NCI-H1092 treated with DMSO at 0.1 percent for 48 hours (cell line): ENCODE measurements at places on chromosomes 3 and 15.
A peak's percentile ranks its signal among the peaks of the same experiment; 100 is the strongest.

GRCh38 chr15:85167568-85167967, 185.9 kb downstream of the PDE8A start:
- DNase-seq: no peak

GRCh38 chr3:81558106-81558505, 203.3 kb downstream of the GBE1 start:
- DNase-seq: no peak

DNA sequence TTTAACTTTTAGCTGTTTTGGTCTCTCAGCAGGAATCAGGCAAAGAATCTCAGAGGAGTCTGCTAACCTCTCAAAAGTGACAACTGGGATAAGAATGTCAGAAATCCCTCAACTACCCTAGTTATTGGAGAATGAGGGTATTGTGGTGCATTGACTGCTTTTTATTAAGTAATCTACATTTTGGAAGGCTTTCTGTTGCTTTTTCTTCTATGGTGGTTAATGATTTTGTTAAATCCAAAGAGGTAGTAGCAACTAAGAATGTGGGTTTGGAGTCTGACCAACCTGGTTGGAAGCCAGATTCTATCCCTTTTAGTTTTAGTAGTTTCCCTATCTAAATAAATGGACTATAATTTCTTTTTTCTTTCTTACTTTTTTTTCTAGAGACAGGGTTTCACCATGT, 94.7 kb upstream of the RNF7 start:
- no peak for DNase-seq

- no peak for DNase-seq
Measured at GRCh38 chr3:126947429-126947828, 35.5 kb upstream of the PLXNA1 start.

- no peak for DNase-seq
Measured at GRCh38 chr15:64443016-64443415, 17.4 kb upstream of the ZNF609 start.

DNA sequence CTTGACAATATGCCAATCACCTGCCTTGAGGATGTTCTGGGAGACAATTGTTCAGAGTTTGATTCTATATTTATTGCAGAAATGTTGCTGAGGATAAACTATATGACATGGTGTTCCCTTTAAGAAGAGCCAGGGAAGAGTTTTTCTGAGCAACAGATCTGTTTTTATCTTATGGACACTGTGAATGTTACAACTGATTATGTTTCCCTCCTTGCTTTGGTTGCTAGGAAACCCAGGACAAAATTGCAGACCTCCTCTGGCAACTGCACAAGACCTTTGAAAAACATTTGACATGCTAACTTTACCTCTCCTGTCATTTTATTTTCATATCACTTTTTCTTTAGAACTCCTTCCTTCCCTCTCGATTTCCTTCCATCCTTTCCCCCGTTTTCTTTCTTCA, 8.2 kb upstream of the TM6SF1 start:
- no peak for DNase-seq

- DNase-seq: no peak
Measured at GRCh38 chr15:59223736-59224135, 17.1 kb downstream of the LDHAL6B start.

DNA sequence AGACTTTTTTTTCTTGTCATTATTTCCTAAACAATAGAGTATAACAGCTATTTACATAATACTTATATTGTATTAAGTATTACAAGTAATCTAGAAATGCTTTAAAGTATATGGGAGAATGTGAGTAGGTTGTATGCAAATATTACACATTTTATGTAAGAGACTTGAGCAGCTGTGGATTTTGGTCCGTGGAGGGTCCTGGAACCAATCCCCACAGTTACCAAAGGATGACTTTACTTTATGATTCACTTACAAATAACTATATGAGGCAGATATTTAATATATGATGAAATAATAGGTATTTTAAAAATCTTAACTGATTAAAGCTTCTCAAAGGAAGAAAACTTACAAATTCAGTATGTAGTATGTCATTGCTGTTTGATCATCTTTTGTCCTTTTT, 56.3 kb downstream of the PPP2R3A start:
- DNase-seq: no peak

DNA sequence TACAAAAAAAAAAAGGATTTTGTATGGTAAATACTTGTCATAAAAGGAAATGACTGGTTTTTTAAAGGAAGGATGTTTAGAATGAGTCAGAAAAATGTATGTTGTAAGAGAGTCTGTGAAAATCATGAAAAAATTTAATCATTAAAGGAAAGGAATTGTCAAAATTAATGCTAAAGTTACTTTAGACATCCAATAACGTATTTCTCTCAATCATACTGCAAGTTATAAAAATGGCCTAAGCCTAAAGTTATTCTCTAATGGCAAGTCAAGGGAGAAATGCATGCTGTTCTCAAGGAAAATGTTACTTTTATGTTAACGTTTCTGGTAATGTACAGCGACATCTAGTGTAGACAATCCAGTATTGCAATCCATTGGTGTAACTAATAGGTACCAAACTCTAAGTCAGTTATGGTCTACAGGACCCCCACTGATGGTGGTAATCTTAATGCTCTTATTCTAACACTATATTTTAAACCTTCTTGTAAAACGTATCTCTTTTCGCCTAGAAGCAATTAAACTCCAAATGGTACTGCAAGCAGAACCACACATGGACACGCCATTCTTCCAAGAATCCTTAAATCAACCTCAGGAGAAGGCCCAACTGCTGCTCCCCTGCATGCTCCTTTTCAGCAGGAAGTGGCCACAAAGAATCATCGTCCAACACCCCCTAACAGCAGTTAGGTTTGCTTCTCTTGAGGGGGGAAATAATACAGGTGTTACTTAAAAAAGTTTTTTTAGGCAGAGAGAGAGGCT, 35.2 kb downstream of the NCEH1 start:
- peak; percentile 33 for DNase-seq

GRCh38 chr15:76253691-76254473, 57.4 kb downstream of the ETFA start:
- DNase-seq: no peak

GRCh38 chr15:33098094-33099058, 96.1 kb downstream of the FMN1 start:
- no peak for DNase-seq

DNA sequence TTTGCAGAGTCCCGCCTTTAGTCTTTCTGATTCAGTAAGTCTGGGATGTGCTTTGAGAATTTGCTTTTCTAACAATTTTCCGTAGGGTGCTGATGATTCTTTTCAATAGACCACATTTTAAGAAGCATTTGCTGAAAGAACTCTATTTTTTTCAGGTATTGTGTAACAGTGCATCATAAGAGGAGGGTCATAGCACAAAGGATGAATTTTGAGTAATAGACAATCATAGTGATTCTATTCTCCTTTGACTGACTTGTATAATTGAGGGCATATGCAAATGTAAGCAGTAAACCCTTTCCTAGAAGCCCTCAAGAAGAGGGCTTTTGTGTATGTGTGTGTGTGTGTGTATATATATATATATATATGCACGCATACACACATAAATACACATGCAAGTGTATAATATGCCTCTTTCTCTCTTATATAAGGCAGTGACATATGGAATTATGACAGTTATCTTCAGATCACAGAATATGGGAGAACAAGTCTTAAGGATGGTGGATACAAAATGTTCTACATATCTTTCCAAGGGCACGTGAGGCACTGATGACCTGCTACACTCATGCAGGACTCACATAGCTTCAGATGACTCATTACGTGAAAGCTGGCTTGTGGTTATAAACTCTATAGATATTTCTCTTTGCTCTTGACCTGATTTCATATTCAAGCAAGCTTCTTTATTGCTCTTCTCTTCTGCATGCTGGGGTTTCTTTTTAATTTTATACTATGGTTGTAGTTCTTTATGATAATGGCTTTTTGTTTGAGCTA, 6.5 kb upstream of the PLSCR1 start:
- no peak for DNase-seq

GRCh38 chr15:47388299-47388698, 329.0 kb upstream of the SEMA6D start:
- no peak for DNase-seq

- no peak for DNase-seq
Measured at GRCh38 chr3:175777965-175778364, 918.8 kb downstream of the NAALADL2 start.

- DNase-seq: peak; percentile 88
Measured at GRCh38 chr3:157493627-157494550, 9.3 kb downstream of the VEPH1 start.

- peak; percentile 79 for DNase-seq
Measured at GRCh38 chr3:109963831-109964230, 626.5 kb upstream of the DPPA4 start.

DNA sequence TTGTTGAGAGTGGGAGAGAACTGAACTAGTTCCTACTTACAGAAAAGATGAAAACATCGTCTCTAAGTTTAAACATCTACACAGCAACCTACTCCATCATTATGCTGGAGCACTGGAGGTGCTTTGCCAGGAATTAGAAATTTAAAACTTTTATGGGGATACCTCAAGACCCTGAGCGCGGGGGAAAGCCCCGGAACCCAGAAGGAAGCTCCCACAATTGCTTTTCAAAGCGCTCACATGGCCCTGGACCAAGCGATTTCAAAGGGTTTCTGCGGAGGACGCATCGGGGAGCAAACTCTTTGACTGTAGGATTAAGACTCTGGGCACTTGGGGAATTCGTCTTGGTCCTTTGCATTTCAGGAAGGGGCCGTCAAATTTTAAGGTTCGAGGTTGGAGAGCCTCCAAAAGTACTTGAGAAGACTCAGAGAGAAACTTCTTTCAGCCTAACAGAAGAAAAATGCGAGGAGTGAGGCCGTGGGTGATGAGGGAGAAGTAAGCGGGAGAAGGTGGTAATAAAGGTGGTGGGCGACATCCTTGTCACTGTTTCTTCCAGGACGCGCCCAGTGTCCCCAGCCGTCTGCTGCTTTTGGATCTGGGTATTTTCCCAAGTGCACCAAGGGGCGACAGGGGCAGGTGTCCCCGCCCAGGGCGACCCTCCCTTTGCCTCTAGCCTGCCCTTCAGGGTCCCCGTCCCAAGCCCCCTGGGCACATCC, 591 bp downstream of the PROK2 start:
- DNase-seq: no peak

GRCh38 chr3:89364314-89364713, 256.9 kb downstream of the EPHA3 start:
- no peak for DNase-seq

- no peak for DNase-seq
Measured at GRCh38 chr15:48109856-48110531, 10.8 kb upstream of the SLC24A5 start.

DNA sequence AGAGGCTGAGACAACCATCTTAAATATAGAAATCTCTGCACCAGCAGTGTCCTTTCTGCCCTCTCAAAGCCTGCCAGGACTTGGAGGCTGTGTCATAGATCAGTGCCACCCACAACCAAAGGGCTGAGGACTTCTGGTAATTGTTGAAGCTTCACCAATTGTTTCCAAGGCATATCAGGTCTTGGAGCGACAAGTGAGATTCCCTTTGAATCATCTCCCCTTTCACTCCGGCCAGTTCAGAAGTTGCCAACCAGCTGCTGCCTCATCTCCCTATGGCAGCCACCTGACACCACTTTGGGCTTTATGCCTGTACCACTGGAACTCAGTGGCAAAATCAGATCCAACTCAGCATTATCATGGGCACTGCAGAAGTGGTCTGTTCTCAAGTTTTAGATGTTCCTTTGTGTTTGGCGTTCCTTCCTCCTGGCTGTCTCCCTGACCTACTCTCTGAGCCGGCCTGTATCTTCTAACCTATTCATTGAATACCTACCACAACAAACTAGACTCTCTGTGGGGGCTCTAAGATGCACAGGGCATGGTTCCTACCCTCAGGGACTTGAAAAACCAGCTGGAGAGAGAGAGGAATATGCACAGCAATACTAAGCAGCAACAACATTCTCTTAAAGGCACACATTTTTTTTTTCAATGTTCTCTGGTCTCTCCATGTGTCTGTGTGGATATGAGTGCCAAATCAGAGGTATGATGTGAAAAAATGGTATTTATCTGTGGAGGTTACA, 90.8 kb upstream of the PFN2 start:
- DNase-seq: no peak

DNA sequence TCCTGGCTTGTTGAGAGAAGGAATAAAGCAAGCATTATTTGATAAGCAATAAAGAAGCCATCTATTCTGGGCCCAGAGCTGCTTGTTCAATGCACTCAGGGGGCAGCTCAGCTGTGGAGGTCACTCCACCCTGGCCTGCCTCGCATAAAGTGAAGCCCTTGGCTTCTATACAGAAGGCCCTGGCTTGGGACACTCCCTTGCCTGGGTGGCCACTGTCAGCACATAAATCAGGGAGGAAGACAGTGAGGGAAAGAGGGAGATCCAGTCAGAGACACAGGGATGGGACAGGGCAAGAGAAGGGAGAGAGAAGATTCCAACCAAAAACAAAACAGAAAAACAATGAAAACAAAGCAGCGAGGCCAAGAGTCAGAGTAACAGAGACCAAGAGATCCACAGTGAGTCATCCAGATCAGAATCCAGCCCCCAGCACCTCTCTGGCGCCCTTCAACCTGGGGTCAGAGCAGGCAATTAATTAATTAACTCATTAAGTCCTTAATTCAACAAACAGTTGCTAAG, 11.8 kb downstream of the INSYN1 start:
- no peak for DNase-seq

GRCh38 chr3:196754091-196754981, 14.7 kb downstream of the PAK2 start:
- DNase-seq: no peak

- peak; percentile 14 for DNase-seq
Measured at GRCh38 chr3:120177707-120178306, 83.6 kb upstream of the GSK3B start.

DNA sequence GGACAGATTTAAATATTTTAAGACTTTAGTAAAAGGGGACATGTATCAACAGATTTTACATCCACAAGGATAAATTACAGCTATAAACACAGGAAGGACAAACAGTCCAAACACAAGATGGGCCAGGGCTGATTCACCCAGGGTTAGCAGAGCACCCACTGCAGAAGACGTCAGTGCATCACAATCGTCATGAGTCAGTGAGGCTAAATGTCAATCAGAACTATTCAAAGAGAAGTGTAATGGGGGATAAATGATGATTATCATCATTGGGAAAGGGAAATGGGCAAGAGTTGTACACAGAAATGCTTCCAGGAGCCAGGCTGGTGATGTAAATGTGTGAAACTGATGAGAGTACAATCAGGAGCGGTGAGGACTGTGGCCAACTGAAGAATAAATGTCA, 226.8 kb downstream of the PLCL2 start:
- no peak for DNase-seq

- DNase-seq: no peak
Measured at GRCh38 chr3:135989242-135989641, 23.7 kb downstream of the PPP2R3A start.

DNA sequence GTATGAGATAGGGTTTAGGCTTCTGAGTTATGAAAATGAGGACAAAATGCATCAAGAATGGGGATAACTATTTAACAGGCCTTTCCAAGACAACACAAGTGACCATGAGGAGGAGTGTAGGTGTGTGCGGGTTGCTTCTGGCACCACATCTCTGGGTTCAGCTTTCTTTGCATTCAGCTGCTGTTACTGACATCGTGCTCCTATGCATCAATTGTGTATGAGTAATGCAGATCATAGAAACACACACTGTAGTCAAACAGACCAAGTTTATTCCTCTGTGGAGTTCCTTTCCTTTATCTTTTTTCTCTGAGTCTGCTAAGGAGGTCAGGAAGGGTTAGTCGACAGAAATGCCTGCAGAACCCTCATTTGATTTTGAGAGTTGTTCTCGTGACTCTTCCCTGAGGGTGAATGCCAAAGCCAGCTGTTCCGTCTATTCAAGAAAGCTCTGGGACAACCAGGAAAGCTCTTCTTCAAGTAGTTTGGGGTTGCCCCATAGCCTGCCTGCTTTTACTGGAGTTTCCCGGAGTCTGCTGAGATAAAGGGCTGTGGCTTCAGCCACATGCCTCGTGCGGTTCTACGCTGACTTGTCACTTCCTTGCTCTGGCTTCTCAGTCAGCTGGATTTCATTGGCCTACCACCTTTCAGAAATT, 136.7 kb upstream of the TLE3 start:
- DNase-seq: no peak
